Left ventricle myocardium inferior (tissue), 1 donor: ENCODE measurements at places on chromosomes 1 and 21.

DNA sequence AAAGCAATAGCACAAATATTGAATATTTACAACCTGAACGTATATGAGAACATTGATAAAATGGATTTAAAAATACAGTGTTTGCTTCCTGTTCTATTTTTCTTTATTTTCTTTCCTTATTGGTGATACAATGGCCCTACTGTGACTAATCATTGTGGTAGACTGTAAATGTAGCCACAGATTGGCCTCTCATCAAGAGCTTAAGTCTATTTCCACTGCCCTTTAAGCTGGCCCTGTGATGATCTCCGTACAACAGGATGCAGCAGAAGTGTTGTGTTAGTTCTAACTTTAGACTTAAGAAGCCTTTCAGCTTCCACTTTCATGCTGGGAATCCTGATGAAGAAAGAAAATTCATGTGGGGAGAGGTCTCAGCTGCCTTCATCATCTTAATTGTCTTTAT, 285.6 kb upstream of the B3GALT2 start:
- DNase-seq = no peak

DNA sequence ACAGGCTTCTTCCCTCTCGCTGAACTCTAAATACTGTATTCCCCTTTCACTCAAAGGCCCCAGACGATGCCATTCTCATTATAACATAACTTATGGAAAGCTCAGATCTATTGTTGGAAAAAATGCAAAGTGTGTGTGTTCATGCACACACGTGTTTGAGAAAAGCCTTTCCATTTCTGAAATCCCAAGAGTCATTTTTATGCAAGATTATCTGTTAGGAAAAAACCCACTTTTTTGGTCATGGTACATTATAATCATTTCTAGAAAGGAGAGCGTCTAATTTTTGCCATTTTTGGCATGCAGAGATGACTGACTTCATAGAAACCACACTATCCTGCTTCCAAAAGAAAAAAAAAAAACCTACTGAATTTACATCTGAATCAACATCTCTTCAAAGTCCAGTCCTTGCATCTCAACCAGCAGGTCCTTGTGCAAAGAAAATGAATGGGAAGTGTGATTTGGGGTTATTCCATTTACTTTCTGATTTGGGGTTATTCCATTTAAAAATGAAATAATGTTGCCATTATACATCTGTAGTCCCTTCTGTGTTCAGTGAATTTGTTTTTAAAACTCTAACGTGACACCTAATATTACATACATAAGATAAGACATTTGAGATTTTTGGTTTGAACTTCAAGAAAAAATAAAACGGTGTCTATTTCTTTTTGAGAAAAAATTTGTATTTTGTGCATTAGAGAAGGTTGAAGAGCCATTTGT, 150.3 kb downstream of the DHRS3 start:
- DNase-seq = no peak

GRCh38 chr1:228062812-228063211, 19.7 kb upstream of the ARF1 start:
- no peak for DNase-seq

DNA sequence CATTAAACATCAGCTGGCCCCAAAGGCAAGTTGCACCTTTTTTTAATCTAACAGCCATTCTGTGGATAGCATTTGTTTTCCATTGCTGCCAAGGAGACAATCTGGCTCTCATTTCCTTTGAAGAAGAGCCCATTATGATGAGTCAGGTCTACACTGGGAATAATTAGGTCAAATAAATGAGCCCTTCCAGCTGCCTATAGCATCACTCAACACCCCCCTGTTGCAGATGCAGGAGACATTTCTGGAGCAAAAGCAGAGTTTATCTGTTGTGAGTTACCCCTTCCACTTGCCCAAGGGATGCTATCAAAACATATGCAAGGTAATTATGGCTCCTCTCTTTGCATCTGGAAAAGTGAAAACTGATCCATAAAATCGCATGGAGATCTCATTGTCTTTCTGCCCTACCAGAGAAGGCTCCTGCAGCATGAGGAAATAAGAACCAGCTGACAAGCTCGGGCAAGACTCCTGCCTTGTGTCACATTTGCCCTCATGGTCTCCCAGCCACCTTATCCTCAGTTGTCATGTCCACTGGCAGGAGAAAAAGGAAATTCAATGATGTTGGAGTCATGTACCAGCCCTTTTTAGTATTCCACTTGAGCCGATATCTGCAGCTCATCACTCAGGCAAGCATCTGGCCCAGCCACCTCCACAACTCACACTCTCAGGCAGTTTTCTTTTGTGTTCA, 135.9 kb downstream of the SLC30A10 start:
- DNase-seq = no peak

DNA sequence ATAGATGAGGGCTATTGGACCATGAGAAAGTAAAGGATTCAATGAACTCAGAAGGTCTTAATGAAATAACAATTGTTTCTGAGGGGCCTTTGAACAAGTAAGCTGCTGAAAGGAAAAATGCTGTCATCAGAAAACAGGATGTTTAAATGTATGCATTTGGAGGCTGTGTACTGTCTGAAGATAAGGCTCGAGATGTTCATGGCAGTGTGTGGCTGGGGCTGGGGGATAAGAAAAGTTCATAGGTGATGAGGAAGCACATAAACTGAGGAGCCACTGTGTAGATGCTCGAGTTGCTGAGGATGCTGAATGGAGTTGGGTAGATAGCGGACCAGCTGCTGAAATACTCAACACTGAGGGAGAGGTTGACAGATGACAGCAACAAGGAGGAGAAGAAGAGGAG, 17.8 kb downstream of the THEM4 start:
- DNase-seq = no peak

DNA sequence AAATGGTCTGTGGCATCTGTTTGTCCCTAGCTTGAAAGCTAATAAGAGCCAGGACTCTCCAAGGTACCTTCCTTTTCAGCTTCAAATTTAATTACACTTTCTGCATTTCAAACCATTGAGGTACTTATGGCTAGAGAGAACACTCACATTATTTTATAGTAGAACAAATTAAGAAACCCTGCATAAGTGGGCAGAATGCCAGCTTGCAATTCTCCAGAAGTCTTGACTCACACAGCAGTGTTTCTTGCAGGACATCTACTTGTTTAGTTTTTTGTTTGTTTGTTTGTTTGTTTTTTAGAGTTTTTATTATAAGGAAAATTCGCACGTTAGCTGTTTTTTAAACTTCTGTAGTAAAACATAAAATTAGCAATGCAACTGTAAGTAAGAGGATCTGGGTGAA, 397.2 kb downstream of the NEGR1 start:
- DNase-seq = no peak

DNA sequence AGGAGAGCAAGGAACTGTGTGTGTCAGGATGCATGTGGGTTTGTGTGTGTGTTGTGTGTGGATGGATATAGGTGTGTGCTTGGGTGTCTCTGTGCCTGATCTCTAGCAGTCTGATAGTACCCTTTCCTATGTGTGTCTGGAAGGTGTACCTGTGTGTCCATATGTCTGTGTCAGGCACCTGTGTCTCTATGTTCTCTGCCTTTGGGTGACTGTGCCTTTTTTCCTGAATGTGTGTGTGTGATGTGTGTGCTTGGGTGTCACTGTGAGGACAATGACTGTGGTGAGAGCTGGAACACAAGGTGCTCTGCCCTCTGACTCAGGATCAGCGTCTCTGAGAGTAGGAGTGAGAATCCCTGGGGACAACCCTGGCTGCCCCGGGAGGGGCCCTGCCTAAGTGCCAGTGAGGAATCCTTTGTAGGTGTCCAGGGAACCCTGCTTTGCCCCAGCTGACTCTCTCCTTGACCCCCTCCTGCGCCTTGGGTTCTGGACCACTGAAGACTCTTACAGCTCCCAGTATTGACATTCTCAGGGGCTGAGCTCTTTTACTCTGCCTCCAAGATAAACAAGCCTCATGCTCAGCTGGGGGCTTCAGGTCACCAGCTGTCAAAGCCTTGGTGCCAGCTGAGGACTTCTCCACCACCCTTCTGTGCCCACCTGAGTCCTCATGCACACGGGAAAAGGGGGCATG, 735 bp upstream of the EFNA3 start:
- DNase-seq = no peak

DNA sequence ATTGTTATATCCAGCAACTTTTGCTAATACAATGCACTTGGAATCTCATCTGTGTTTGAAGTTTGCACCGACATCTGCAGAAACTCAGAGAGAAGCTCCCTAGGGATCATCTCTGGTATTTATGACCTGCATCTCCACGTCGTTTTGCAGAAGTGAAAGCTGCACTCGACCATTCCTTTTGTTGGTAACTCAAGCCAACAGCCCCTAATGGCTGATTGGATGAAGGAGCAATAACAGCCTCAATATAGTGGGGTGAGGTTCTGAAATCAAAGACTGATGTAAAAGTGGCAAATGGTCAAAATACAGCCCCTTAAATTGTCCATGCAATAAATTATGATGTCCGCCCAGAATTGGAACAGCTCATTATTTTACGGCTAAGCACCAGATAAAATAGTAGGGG, 344.2 kb upstream of the KAZN start:
- no peak for DNase-seq

DNA sequence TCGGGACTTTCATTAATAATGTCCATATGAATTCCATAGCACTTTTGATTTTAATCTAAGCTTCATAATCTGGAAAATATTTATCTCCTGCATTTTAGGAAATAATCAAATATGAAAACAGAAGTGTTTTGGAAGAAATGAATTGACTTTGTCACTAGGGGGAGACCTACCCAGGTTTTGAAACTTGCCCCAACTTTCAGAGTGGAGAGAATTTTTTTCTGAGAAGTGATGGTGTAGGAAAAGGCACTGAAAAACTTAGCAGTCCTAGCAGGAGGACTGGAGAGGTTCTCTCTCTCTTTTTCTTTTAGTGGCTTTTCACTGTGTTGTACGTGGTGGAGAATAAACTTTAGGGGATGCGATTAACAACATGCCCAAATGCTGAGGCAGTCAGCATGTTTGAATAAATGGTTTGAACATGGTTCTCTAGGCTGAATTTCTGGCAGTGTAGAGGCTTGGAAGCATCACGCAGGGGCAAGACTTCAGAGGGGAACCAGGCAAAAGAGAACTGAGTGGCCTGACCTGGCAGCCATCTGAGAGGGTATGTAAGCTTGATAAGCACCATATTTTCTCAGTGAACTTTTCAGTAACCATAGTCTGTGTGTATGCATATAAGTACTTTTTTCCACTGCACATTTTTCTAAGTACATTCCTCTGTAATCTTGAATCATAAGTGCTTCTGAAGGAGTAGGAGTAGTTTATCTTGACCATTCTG, 68.3 kb upstream of the NEK7 start:
- DNase-seq = no peak

DNA sequence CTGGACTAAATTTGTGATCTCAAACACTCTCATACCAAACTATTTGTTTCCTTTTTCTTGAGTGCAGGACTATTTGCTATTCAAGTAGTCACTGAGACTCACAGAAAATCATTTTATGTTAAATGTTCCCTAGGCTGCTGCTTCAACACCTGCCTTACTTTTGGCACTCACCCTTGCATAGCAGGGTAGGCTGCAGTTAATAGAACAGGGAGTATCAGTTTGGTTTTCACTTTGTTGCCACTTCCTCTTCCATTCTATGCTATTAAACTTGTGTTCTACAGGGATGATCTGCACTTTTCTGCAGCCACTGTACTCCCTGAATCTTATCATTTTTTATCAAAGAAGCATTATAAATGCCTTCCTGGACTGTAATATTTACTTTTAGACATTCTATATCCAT, 148.7 kb upstream of the PRMT6 start:
- DNase-seq = no peak

- no peak for DNase-seq
Observed at GRCh38 chr1:106785176-106785575, 271.3 kb upstream of the PRMT6 start.

DNA sequence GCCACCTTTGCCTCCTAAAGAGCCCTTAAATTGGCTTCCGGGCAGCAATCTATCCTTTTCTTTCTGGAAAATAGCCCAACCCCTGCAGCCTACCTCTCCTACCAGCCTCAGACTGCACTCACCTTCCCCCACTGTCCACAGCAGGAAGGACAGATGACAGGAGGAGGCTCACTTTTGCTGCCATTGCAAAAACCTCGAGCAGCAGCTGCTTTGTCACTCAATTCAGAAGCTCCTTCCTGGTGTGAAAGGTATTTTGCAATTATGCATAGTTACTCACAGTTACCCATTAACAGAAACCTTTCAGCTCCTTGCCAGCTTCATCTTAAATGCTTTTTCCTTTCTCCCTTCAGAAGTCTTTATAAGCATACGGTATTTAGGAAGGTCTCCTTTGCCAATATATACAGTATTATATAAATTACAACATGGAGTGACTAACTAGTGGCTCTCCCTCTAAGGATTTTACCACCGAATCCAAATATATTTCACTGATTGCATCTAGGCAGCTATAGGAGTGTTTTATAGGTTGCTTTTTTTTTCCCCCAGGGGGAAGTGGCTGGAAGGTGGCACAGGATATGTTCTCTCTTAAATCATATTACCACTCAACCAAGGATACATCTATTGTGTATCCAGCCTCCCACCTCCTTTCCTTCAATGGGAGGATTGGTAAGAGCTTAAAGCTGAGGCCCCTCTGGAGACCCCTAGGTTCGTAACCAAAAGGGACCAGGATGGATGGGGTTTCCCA, 142.1 kb upstream of the IPO9 start:
- no peak for DNase-seq
